ENCODE measurements at places on chromosomes 6 and 20. TPM values are rescaled to one million over a fixed set of nuclear protein-coding genes. Genes with fewer than 3 reads are reported as not detected.
A peak's percentile ranks its signal among the peaks of the same experiment; 100 is the strongest.

GRCh38 chr20:39698752-39699151 is 736.6 kb downstream of the DHX35 start:
- H3K4me1 ChIP-seq, result no peaks in the 10 kb centered on the region
- H3K27ac ChIP-seq, result no peak overlapping the region
- DNase-seq, result no peak
- no peaks in the 10 kb centered on the region for H3K27me3 ChIP-seq
- no peak overlapping the region for H3K4me3 ChIP-seq

LRRC73 gene
- total RNA-seq, result 0.31 TPM

GRCh38 chr6:52020945-52021570 is 66.4 kb downstream of the PKHD1 start:
- H3K27me3 ChIP-seq, result no peaks in the 10 kb centered on the region
- no peak for DNase-seq
- no peaks in the 10 kb centered on the region for H3K4me1 ChIP-seq
- H3K4me3 ChIP-seq, result no peak overlapping the region
- H3K36me3 ChIP-seq, result no peaks in the 10 kb centered on the region
- no peak overlapping the region for H3K27ac ChIP-seq

GRCh38 chr20:63382551-63383300 is 21.6 kb upstream of the CHRNA4 start:
- no peaks in the 10 kb centered on the region for H3K4me1 ChIP-seq
- no peak overlapping the region for H3K4me3 ChIP-seq
- H3K27ac ChIP-seq, result no peak overlapping the region
- no peaks in the 10 kb centered on the region for H3K36me3 ChIP-seq

DNA sequence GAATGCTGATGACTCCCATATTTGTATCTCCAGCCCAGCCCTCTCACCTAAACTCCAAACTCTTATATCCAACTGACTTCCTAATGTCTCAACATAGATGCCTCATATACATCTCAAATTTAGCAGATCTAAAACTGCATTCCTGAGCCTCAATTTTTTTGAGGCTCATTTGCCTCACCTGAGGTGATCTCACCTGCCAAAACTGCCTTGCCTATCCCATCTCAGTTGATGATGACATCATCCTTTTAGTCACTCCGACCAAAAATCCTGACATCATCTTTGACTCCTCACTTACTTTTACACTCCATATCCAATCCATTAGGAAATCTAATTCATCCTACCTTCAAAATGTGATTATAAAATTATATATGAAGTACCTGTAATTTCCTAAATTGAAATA is 25.6 kb upstream of the SLPI start:
- no peaks in the 10 kb centered on the region for H3K36me3 ChIP-seq
- DNase-seq, result no peak
- H3K27me3 ChIP-seq, result no peaks in the 10 kb centered on the region
- no peaks in the 10 kb centered on the region for H3K4me1 ChIP-seq

PAQR8 gene
- total RNA-seq, result 1.2 TPM

DNA sequence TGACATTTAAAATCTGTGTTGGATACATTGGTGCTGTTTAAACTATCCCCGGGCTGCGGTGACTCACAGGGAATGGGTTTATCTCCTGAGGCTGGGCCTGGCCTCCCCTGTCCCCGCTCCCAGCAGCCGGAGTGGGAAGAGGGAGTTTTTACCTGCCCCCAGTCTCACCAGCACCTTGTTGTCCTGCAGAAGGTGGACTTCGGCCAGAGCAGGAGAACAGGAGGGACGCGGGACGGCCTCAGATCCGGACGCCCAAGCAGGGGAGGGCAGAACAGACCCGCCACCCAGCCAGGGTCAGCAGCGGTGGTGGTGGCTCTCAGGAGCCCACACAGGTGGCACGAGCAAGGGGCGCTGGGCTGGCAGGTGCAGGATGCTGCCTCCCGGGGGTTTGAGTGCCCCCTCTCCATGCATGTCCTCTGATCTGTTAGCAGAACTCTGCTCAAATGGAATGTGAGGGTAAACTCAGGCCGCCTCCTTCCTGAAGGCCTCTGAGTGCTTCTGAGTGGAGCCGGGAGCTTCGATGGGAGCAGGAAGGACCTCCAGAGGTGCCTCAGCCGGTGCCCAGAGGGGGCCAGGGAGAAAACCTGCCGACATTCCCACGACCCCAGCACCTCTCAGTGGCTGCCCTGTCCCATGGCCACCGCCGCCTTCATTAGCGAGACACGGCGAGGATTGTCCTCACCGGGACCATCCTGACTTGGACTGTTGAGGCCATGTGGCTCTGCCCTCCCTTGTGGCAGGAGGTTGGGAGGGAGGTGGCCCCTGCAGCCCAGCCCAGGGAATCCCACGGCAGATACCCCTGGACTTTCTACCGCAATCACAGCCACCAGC is 43.4 kb upstream of the MRGBP start:
- H3K4me3 ChIP-seq, result no peak overlapping the region
- no peaks in the 10 kb centered on the region for H3K36me3 ChIP-seq
- peaks cover 3% of the 10 kb centered on the region for H3K4me1 ChIP-seq
- no peak for DNase-seq

DNA sequence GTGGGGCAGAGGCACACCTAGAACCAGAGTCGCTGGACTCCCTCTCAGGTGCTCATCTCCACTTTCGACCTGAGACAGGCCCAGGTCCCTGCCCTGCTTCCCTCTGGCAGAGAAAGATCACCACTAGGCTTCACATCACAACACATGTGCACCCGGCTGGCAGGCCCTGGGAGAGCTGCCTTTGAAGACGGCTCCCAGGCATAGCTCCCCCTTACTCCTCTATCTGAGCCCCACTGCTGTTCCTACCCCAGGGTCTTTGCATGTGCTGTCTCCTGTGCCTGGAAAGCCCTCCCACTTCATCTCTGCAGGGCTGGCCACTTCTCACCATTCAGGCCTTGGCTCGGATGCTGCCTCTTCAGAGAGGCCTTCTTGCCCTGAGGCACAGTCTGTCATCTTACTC is 89.2 kb downstream of the NOL4L start:
- H3K36me3 ChIP-seq, result no peaks in the 10 kb centered on the region
- H3K27ac ChIP-seq, result no peak overlapping the region
- DNase-seq, result no peak
- H3K27me3 ChIP-seq, result no peaks in the 10 kb centered on the region

DNA sequence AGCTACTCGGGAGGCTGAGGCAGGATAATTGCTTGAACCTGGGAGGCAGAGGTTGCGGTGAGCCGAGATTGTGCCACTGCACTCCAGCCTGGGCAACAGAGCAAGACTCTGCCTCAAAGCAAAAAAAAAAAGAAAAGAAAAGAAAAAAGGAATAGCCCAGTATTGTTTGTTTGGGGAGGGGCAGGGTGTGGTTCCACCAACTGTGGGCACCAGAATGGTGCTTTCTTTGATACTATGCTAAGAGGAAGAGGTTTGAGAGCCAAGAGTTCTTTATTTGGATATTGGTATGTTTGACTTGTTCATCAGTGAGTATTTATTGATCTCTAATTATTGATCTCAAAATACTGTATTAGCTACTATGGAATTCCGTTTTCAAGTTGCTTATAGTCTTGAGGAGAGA is 72.3 kb downstream of the CEP57L1 start:
- H3K27ac ChIP-seq, result no peak overlapping the region
- H3K27me3 ChIP-seq, result no peaks in the 10 kb centered on the region
- H3K4me1 ChIP-seq, result no peaks in the 10 kb centered on the region
- no peak overlapping the region for H3K4me3 ChIP-seq
- DNase-seq, result no peak

DNA sequence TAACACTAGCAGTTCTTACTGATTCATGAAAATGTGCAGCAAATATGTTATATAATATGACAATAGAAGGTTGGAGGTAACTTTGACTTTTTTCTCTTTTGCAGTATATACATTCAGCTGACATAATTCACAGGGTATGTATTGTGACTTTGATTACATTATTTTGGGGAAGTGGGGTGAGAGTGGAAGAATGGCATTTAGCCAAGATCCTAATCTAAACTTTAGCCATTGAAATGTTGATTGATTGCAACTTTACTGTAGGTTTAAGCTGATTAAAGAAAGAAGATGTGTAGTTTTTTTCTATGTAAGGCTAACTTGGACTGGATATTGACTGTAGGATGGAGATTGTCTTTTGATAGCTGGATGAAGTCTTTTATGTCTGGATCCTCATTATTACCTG is 46.0 kb downstream of the MAPK14 start:
- H3K27ac ChIP-seq, result no peak overlapping the region
- no peaks in the 10 kb centered on the region for H3K27me3 ChIP-seq
- DNase-seq, result no peak
- no peak overlapping the region for H3K4me3 ChIP-seq

OR12D2 gene
- total RNA-seq, result not detected

RAMACL gene
- 1.3 TPM for total RNA-seq

- peaks cover 7% of the 10 kb centered on the region for H3K4me1 ChIP-seq
- H3K27me3 ChIP-seq, result peaks cover 15% of the 10 kb centered on the region
- no peak overlapping the region for H3K27ac ChIP-seq
- no peak overlapping the region for H3K4me3 ChIP-seq
- no peaks in the 10 kb centered on the region for H3K36me3 ChIP-seq
Measured at GRCh38 chr20:44714102-44714700, 968 bp upstream of the CCN5 start.

GRCh38 chr6:89979481-89980119 is 85.3 kb downstream of the GJA10 start:
- no peak overlapping the region for H3K27ac ChIP-seq
- H3K4me1 ChIP-seq, result peaks cover 6% of the 10 kb centered on the region
- H3K4me3 ChIP-seq, result no peak overlapping the region

FOXQ1 gene
- total RNA-seq, result 0.24 TPM

- H3K4me3 ChIP-seq, result no peak overlapping the region
- peaks cover 4% of the 10 kb centered on the region for H3K4me1 ChIP-seq
- DNase-seq, result no peak
- peaks cover 11% of the 10 kb centered on the region for H3K27me3 ChIP-seq
- no peaks in the 10 kb centered on the region for H3K36me3 ChIP-seq
Measured at GRCh38 chr20:62665826-62666735, 23.8 kb downstream of the SLCO4A1 start.

- H3K27me3 ChIP-seq, result no peaks in the 10 kb centered on the region
- no peak overlapping the region for H3K4me3 ChIP-seq
- no peak for DNase-seq
- H3K36me3 ChIP-seq, result no peaks in the 10 kb centered on the region
- H3K4me1 ChIP-seq, result no peaks in the 10 kb centered on the region
Measured at GRCh38 chr20:1735417-1736089, 78.0 kb upstream of the SIRPG start.

SLPI gene
- not detected for total RNA-seq

- H3K27ac ChIP-seq, result no peak overlapping the region
- DNase-seq, result no peak
- H3K36me3 ChIP-seq, result no peaks in the 10 kb centered on the region
- peaks cover 21% of the 10 kb centered on the region for H3K4me1 ChIP-seq
- no peak overlapping the region for H3K4me3 ChIP-seq
- H3K27me3 ChIP-seq, result no peaks in the 10 kb centered on the region
Measured at GRCh38 chr20:25545171-25545570, 40.2 kb downstream of the NINL start.

- H3K27me3 ChIP-seq, result no peaks in the 10 kb centered on the region
- H3K36me3 ChIP-seq, result peaks cover 21% of the 10 kb centered on the region
- H3K4me1 ChIP-seq, result peaks cover 11% of the 10 kb centered on the region
- DNase-seq, result peak; percentile 58
- no peak overlapping the region for H3K27ac ChIP-seq
Measured at GRCh38 chr6:149696901-149697300, 21.0 kb downstream of the LATS1 start.

DNA sequence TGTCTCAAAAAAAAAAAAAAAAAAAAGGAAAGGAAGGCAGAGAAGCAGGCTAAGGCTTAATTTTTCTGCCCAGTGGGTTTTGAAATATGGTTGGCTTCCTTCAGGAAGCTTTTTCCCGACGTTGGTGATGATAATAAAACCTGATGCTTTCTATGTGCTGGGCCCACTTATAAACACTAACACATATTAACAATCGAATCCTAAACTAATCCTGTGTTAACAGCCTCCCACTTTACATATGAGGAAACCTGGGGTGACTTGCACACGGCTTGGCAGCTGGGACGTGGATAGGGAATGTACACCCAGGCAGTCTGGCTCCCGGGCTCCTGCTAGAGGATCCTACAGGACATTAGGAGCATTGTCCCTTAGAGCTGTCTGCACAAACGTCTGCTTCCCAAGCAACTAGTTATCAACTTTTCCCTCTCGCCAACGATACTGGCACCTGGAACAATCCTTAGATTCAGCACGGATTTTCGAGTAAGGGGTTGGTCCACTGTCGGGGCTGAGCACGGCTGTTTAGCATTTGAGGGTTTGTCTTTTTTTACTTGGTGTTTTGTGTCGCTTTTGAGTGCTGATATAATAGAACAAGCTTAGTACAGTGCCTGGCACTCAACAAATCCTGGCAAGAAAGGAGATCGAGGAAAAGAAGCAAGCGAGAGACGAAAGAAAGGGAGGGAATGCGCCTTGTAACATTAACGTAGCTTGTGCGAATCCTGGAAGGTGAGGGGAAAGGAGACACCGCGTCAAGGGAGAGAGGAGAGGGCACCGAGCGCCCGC is 622 bp upstream of the KIZ start:
- DNase-seq, result peak; percentile 22
- peak overlapping the region; percentile 74 for H3K4me3 ChIP-seq
- peaks cover 3% of the 10 kb centered on the region for H3K4me1 ChIP-seq
- H3K36me3 ChIP-seq, result no peaks in the 10 kb centered on the region
- H3K27ac ChIP-seq, result no peak overlapping the region
- H3K27me3 ChIP-seq, result no peaks in the 10 kb centered on the region

DNA sequence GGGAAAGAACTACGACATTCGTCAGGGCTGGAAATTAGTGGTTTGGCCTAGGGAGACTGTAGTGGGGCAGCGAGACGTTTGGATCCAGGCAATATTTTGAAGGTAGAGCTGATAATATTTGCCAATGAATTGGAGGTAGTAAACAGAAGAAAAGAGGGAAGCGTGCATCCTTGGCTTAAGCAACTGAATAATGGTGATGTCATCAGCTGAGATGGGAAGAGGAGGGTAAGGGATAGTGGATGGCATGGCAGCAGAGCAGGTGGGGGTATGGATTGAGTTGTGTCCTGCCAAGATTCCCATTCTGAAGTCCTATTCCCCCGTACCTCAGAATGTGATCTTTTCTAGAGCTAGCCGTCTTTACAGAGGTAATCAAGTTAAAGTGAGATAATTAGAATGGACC is 119.2 kb downstream of the PDE7B start:
- H3K4me1 ChIP-seq, result no peaks in the 10 kb centered on the region
- H3K27ac ChIP-seq, result no peak overlapping the region
- DNase-seq, result no peak
- H3K4me3 ChIP-seq, result no peak overlapping the region
- H3K27me3 ChIP-seq, result no peaks in the 10 kb centered on the region

DNA sequence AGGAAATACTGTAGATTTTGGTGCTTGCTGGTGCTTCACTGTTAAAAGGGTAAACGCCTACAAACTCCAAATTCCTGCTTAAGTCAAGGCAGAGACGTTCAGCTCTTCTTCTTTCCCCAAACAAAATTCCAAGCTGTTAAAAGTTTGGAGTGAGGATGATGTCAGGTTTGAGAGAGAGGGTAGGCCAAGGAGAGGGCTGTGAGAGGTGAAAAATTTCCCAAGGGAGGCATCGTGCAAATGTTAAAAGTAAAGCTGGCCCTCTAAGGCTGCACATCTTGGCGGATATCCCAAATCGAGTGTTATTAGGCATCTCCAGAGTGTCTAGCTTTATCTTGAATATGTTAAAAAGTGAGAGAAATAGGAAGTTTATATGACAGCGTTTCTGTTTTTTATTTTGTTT is 651.8 kb downstream of the QKI start:
- H3K27me3 ChIP-seq, result no peaks in the 10 kb centered on the region
- no peaks in the 10 kb centered on the region for H3K36me3 ChIP-seq
- DNase-seq, result no peak
- H3K4me1 ChIP-seq, result peaks cover 12% of the 10 kb centered on the region
- H3K27ac ChIP-seq, result no peak overlapping the region

Data from astrocyte (in vitro differentiated cells and primary cell).